ENCODE measurements at places on chromosomes 7 and 10.

DNA sequence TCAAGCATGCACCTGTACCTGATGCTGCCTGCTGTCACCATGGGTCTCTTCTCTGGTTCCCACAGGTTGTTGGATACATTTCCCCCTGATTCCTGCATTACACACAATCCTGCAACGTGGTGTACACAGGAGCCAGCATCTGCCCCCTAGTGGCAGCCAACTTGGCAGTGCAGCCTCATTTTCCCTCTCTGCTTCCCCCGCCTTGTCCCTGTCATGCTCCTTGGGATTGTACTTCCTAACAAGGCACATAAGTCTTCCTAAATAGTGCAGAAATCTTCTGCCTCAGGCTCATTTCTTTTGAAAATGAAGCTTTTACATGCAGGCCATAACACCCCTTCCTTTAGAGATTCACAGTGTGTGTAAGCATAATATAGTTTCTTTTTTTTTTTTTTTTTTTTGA, 387.5 kb downstream of the CCSER2 start:
- peak; percentile 1 for DNase-seq

GRCh38 chr10:112797197-112797596, 152.8 kb upstream of the TCF7L2 start:
- no peak for DNase-seq

DNA sequence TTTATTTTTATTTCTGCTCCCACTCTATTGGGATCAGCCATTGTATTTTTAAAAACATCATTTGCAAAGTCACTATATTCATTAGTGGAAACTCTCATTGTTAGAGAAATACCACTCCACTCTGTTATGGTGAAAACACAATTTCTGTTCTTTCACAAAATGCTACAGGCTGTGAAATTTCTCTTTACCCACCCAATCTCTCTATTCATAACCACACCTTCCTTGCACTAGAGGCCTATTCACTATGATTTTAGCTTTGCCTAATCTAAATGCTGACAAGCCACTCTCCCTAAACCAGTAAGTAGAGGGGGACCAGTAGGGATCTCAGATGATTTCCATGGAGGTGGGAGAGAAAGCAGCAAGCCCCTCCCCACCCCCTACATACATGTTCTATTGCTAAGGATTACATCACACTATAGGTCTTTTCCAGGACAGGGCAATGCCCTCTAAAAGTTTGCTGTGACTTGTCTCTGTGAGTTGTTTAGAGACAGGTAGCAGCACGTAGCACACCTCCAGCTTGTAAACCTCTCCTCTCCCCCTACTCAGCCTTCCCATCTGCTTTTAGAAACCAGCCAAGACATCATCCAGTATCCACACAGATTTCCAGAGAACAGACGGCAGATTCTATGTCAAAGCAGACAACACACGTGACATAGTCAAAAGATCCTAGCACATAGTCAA, 58.3 kb upstream of the PPP1R3C start:
- no peak for DNase-seq

- DNase-seq = no peak
Measured at GRCh38 chr10:132146271-132146671, 40.5 kb upstream of the DPYSL4 start.

DNA sequence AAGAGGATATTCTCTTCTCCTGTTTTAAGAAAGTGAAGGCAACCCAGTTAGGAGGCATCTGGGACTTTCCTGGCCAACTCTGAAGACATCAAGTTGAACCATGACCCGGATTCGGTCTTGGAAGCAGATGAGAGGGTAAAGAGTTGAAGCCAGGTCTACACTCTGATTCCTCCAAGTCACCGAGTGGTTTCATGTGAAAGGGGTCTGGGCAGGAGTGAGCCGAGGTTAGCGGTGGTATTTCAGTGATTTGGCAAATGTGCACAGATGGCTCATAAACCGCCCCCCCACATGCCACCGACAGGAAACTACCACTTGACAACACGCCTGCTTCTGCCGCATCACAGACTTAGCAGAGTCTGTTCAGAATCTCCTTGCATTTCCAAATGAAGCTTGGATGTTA, 11.4 kb upstream of the REPIN1 start:
- DNase-seq = no peak

GRCh38 chr7:30829471-30829870, 58.3 kb downstream of the MINDY4 start:
- DNase-seq = no peak

- no peak for DNase-seq
Measured at GRCh38 chr10:131020775-131021174, 290.7 kb downstream of the TCERG1L start.

- no peak for DNase-seq
Measured at GRCh38 chr10:10053051-10053450, 964.6 kb upstream of the CELF2 start.

- no peak for DNase-seq
Measured at GRCh38 chr7:94307399-94308048, 87.2 kb upstream of the COL1A2 start.

- no peak for DNase-seq
Measured at GRCh38 chr10:127123626-127124025, 72.8 kb downstream of the INSYN2A start.

DNA sequence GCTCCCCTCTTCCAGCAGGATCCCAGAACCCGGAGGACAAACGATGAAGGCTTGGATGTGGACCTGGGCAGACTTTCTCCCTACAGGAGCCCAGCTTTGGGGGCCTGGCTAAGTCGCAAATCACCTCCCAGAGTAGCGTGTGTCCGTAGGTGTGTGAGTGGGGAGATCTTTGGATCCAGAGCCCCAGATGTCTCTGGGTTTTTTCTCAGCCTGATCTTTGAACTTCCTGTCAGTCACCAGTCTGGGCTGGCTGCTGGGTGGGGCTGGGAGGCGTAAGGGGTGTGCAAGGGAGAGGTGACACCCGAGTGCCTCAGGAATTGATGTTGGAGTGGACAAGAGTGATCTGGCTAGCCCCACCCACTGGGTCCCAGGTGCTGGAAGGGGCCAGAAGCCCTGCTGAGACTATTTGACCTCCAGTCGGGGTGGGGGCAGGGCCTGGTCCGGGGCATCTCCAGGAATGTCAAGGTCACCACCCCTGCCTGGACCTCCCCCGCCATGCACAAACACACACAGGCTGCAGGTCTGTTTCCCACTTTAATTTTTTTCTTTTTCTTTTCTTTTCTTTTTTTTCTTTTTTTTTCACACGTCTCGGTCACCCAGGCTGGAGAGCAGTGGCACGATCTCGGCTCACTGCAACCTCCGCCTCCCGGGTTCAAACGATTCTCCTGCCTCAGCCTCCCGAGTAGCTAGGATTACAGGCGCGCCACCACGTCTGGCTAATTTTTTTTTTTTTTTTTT, at the start of gene MOGAT3:
TSS of gene MOGAT3 (minus strand) at position 175 of the 738 bp plus-strand sequence. CDS start 182 bp downstream, outside the sequence.
- no peak for DNase-seq

GRCh38 chr10:101969412-101969922, 86.5 kb downstream of the ARMH3 start:
- no peak for DNase-seq

DNA sequence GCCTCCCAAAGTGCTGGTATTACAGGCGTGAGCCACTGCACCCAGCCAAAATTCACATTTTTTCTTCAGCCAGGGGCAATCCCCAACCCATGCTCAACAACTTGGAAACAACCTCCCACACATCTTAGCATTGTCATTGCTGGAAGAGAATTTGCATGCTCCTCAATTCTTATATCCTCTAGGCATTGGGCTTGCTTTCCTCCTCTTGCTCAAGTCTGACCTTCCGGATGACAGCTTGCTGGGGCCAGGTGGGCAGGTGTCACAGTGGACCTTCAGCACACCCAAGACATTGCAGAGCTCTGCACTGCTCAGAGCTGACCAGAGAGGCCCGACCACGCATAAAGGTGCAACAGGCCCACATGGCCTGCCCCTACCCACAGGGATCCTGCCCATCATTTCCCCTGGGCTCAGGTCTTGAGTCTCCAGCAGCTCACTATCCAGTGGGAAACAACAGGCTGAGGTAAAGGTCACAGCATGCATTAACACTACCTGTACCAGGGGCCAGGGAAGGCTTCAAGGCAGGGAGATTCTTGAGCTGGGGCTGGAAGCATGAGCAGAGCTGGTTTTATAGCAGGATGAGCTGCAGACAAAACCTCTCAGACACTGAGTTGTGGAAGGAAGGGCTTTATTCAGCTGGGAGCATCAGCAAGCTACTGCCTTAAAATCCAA, 6.8 kb upstream of the GPR15LG start:
- no peak for DNase-seq

- no peak for DNase-seq
Measured at GRCh38 chr10:93152136-93152535, 78.4 kb downstream of the CYP26A1 start.

GRCh38 chr7:40717242-40717641, 582.4 kb downstream of the SUGCT start:
- peak; percentile 38 for DNase-seq

GRCh38 chr7:91557789-91558404, 293.7 kb downstream of the FZD1 start:
- DNase-seq = peak; percentile 97

DNA sequence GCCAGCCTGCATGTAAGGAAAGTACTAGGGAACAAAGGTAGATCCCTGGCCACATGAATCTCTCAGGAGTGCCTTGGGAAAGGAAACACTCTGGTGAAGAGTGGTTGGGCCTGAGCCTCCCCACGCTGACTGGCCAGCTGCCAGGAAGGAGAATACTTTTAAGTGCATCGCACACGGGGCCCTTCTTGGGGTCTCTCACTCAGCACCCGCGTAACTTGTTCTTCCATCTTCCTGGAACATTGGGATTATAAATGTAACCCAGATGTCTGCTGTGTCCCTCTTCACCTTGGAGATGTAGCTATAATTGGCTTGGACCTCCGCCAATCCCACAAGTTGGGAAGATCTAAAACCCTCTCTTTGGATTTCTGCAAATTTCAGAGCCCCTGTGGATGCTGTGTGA, 4.4 kb upstream of the GLI3 start:
- no peak for DNase-seq

DNA sequence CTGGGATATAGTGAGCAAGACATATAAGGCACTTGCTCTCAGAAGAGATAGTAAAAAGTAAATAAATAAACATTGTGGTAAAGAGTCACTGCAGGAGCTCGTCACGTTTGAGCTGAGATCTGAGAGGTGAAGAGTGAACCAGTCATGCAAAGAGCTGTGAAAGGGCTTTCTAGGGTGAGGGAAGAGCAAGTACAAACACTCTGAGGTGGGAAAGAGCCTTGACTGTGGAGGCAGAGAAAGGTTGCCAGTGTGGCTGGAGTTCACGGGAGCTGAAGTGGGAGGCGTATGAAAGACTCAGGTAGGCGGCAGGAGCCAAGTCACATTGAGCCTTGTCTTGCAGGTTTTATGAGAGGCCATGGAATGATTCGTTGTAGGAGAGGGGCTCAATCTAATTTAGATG, 141.0 kb downstream of the C1GALT1 start:
- peak; percentile 83 for DNase-seq

Data from epithelial cell of proximal tubule (primary cell).